ENCODE measurements at places on chromosomes 2 and 18.

DNA sequence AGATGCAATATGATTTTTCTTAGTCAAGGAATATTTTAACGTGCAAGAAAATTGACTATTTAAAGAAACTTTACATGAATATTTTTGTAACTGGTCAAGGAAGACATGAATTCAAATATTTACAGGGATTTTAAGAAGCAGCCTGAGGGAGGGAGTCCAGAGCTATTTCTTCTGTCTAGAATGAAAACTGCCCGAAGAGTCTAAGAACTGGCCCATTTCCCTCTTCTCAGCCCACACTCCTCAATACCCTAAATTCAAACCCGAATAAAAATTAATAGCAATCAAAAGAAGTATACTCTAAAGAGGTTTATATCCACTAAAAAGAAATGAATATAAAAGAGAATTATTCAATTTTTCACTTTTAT lies 6.5 kb upstream of the NDUFV2 start:
- DNase-seq = no peak

- peak; percentile 41 for DNase-seq
Observed at GRCh38 chr2:113219889-113220641, 46.3 kb downstream of the PSD4 start.

- no peak for DNase-seq
Observed at GRCh38 chr2:127201452-127201851, 18.6 kb downstream of the CYP27C1 start.

DNA sequence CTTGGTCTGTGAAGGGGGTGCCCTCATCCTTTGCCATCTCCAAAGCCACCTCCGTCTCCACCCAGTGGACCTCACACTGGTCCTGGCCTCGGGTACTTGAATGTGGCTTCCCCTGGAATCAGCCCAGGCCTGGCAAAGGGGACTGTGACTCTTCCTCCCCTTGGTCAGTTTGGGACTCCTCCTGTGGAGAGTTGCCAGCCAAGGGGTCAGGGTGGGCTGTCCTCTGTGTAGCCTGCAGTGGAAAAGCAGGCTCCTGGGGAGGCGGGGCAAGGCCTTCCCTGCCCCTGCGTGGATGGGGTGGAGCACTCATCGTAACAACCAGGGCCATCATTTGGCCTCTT lies 59.8 kb downstream of the INHBB start:
- DNase-seq = no peak

- no peak for DNase-seq
Observed at GRCh38 chr2:230205721-230206120, 14.1 kb downstream of the SP110 start.

GRCh38 chr2:95287806-95288205 lies 9.3 kb upstream of the KCNIP3 start:
- DNase-seq = no peak

DNA sequence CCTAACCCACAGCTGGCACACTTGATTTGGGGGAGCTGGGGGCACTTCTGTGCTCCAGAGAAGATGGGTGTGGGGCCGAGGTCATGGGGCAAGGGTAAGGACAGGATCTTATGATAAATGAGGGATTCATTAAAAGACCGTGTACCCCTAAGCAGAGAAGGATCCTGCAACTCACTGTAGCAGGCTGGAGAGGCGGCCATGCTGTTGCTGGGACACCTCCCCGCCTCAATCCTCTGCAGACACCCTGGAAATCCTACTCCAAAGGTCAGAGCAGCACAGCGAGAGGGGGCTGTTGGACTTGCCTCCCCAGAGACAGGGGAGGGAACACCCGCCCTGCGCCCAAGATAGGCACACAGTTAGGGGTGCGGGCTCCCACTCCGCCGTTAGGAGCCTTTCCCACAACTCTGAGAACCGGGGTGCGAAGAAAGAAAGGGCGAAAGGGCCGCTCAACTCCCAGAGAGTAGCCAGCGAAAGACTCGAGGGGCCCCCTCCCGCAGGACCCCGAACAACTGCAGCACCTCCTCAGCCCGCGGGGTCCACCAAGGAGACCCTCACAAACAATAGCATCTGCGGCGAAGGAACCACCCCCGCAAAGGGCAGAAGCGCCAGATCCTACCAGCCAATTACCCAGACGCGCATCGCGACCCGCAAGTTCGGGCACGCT lies 1.4 kb downstream of the PARD6G start:
- DNase-seq = no peak

DNA sequence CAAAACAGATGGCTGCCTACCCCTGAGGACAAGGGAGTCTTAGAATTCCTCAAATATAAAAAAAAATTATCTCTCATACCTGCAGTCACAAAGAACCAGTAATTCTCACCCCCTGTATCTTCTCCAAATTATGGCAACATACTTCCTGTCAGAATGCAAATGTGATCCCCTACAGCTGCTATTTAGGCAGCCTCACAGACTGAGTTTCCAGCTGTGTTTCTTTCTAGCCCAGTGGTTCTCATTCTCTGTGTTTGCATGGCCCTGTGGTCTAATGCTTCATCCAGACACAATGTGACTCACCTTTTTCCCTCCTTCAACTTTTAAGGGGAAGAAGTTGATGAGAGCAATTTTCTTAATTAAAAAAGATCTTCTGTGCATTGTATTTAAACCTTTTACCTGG lies 726.3 kb downstream of the TSN start:
- no peak for DNase-seq

- DNase-seq = no peak
Observed at GRCh38 chr2:20609995-20610357, 40.9 kb downstream of the HS1BP3 start.

GRCh38 chr2:88601286-88601685 lies 26.0 kb downstream of the EIF2AK3 start:
- no peak for DNase-seq
